NCI-H1092 (cell line): ENCODE measurements at places on chromosomes 11 and 22.

DNA sequence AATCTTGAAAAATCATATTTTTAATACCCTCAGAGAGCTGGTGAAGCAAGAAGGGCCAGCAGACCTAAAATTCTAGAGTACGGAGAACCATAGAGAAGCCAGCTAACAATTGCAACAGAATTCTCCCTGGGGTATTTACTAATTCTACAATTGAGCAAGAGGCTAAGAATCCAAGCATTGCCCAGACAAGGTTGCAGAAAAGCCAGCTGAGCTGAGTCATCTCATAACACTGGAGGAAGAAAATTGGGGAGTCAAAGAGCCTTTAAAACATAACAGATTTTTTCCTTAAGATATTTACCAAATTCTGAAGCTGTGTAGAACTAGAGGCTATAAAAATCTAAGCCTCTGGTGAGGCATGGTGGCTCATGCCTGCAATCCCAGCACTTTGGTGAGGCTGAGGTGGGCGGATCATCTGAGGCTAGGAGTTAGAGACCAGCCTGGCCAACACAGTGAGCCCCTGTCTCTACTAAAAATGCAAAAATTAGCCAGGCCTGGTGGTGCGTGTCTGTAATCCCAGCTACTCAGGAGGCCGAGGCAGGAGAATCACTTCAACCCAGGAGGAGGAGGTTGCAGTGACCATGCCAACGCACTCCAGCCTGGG lies 13.6 kb upstream of the TMEM216 start:
- DNase-seq = no peak

- no peak for DNase-seq
Measured at GRCh38 chr22:33588860-33589259, 331.4 kb downstream of the LARGE1 start.

- DNase-seq = no peak
Measured at GRCh38 chr11:134504146-134504905, 92.3 kb upstream of the B3GAT1 start.

DNA sequence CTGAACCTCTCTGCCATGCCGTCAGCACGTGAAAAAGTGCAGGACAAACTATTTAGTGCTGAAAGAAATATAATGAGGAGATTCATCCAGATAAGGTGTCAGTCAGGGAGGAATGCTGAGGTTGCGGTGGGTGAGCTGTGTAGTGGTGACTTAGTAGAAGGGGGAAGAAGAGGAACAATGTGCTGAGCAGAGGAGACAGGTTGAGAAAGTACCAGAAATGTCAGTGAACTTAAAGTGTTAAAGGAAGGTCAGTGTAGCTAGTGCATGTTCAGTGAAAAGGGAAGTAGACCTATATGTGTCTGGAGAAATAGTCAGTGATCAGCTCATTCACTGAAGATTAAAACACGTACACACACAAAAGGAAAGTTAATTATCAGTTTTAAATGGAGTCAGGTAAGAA lies 237.6 kb upstream of the CCDC179 start:
- no peak for DNase-seq

DNA sequence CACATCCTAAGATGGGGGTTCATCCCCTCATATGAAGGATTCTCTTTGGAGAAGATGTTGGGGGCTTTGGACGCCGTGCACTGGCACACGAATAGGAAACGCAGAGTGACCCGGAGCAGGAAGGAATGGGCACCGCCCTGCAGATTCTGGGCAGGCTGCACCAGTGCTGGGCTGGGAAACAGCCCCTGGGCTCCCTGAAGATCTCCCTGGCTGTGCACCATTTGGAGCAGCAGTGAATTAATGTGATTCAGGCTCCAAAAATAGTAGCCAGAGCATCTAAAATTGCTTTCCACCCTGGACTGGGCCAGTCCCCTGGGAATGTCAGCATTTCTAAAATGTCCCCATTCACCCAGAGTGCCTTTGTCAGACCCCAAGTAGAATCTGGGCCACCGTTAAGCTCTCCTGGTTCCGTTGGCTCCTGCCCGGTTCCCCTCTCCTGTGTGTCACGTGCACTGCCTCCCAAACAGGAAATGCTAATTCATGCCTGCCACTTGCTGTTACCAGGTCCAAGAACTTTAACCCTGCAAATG lies 18.6 kb downstream of the IRAG1 start:
- DNase-seq = no peak

- DNase-seq = no peak
Measured at GRCh38 chr11:132080127-132080526, 709.7 kb downstream of the NTM start.
